Spleen (tissue), 13 donors: ENCODE measurements at places on chromosomes 12 and 14. TPM values are rescaled to one million over a fixed set of nuclear protein-coding genes. Genes with fewer than 3 reads are reported as not detected.

Gene RTN1
- 65.4 TPM for total RNA-seq

Gene GPR84
- total RNA-seq, result 5.1 TPM

Gene C12orf75
- 16.2 TPM for total RNA-seq

DNA sequence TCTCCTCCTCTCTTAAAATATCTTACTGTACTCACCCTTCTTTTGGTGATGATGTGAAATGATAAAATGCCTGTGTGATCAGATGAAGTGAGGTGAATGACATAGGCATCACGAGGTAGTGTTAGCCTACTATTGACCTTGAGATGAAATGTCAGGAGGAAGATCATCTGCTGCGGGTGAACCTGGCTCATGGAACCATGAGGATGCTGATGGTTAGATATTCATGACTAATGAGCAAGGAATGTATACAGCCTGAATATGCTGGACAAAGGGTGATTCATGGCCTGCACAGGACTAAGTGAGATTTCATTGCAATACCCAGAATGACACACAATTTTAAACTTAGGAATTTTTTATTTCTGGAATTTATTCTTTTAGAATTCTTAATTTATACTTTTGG, 89.6 kb downstream of the DAAM1 start:
- H3K27ac ChIP-seq, result no peak overlapping the region
- H3K4me1 ChIP-seq, result peaks cover 6% of the 10 kb centered on the region
- no peak for DNase-seq
- no peak overlapping the region for H3K4me3 ChIP-seq
- no peaks in the 10 kb centered on the region for H3K36me3 ChIP-seq

Gene SLC7A8
- total RNA-seq, result 32.7 TPM

Gene OR10P1
- total RNA-seq, result not detected

Gene CLEC2D
- 98.0 TPM for total RNA-seq

DNA sequence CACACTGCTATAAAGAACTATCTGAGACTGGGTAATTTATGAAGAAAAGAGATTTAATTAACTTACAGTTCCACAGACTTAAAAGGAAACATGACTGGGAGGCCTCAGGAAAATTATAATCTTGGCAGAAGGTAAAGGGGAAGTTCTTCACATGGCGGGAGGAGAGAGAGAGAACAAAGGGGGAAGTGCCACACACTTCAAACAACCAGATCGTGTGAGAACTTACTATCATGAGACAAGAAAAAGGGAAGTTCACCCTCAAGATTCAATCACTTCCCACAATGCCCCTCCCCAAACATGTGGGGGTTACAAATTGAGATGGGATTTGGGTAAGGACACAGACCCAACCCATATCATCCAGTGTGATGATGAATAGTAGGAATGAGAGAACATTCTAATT, 366.5 kb downstream of the LRFN5 start:
- no peak for DNase-seq
- H3K4me1 ChIP-seq, result no peaks in the 10 kb centered on the region
- no peak overlapping the region for H3K4me3 ChIP-seq
- no peaks in the 10 kb centered on the region for H3K36me3 ChIP-seq
- no peaks in the 10 kb centered on the region for H3K27me3 ChIP-seq
- H3K27ac ChIP-seq, result no peak overlapping the region

Gene VSIG10
- total RNA-seq, result 11.8 TPM

DNA sequence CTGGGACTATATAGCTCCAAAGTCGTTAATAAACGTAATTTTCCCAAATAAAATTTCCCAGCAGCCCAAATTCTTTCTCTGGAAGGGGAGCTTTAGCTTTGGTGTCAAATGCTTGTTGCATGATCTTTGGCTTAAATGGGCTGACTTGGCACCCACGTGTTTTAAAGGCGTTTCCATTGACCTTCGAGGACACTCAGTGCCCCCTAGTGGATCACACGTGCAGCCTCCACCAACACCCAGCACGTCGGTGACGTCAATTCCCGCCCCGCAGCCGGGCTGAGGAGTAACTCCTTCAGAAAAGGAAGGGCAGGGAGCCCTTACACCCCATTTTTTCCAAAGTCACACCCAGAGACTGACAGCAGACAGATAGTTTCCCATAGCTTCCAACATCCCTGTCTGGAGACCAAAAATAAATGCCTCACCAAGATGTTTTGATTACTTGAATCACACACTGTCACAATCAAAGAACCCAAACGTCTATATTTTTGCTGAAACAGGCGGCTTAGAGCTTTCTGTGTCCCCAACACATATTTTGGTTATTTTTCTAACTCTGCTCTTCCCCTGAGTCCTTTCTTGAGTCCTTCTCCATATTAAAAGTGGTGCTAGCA, 707.9 kb downstream of the AACS start:
- no peak overlapping the region for H3K27ac ChIP-seq
- no peaks in the 10 kb centered on the region for H3K4me1 ChIP-seq
- no peaks in the 10 kb centered on the region for H3K36me3 ChIP-seq
- H3K27me3 ChIP-seq, result no peaks in the 10 kb centered on the region
- H3K4me3 ChIP-seq, result no peak overlapping the region
- DNase-seq, result no peak

GRCh38 chr12:230925-231671, 17.1 kb upstream of the SLC6A12 start:
- no peaks in the 10 kb centered on the region for H3K36me3 ChIP-seq
- no peaks in the 10 kb centered on the region for H3K27me3 ChIP-seq
- H3K4me1 ChIP-seq, result no peaks in the 10 kb centered on the region
- no peak overlapping the region for H3K27ac ChIP-seq

- H3K4me3 ChIP-seq, result no peak overlapping the region
- H3K27me3 ChIP-seq, result no peaks in the 10 kb centered on the region
- H3K4me1 ChIP-seq, result no peaks in the 10 kb centered on the region
- DNase-seq, result no peak
- peaks cover 40% of the 10 kb centered on the region for H3K36me3 ChIP-seq
Measured at GRCh38 chr14:94376976-94377865, 11.2 kb downstream of the SERPINA1 start.

DNA sequence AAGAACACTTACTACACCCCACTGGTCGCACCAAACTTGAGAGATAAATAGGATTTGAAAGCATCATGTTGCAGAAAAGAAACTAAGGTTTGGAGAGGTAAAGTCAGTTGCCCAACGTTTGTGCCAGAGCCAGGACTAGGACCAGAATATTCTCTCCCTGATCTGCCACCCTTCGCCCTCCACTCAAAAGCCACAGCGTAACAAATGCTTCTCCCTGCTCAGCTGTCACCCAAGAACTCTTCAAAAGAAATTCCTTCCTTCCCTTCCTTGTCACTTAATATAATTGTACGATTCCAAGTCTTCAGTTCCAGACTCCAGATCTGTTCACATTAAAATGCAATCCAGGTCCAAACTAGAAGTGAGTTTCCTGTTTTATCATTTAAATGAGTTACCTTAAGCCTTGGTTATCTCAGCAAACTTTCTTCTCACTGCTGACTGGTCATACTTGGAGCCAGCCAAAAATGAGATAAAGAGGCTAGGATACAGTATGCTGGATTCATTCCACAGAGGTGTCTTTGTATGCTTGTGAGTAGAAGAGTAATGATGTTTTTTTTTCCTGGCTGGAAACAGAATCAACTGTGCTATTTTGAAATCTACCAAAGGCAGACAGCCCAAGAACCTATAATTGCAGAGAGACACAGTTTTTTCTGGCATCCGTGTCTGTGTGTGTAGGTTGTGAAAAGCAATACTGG, 12.8 kb upstream of the PPFIBP1 start:
- H3K4me1 ChIP-seq, result no peaks in the 10 kb centered on the region
- DNase-seq, result no peak
- no peaks in the 10 kb centered on the region for H3K36me3 ChIP-seq

DNA sequence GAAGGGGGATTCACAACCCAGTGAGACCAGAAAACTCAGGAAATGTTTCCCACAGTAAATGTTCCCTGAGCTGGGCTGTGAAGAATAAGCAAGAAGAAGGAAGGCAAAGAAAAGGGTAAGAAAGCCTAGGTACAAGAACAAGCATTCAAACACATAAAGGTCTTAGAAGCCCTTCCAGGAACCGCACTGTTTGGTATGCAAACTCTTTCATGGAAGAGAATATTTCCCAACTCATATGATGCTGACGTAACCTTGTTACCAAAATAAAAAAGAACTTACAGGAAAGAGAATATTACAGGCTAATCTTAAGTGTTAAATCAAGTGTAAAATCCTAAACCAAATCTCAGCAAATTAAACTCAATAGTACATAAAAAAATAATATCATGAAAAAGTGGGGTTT, 23.6 kb downstream of the MED6 start:
- no peaks in the 10 kb centered on the region for H3K27me3 ChIP-seq
- H3K27ac ChIP-seq, result no peak overlapping the region
- no peak overlapping the region for H3K4me3 ChIP-seq
- no peaks in the 10 kb centered on the region for H3K4me1 ChIP-seq

GRCh38 chr12:50708631-50709030, 55.3 kb upstream of the ATF1 start:
- no peak for DNase-seq
- H3K27ac ChIP-seq, result no peak overlapping the region
- peaks cover 100% of the 10 kb centered on the region for H3K36me3 ChIP-seq
- no peaks in the 10 kb centered on the region for H3K4me1 ChIP-seq
- H3K4me3 ChIP-seq, result no peak overlapping the region

DNA sequence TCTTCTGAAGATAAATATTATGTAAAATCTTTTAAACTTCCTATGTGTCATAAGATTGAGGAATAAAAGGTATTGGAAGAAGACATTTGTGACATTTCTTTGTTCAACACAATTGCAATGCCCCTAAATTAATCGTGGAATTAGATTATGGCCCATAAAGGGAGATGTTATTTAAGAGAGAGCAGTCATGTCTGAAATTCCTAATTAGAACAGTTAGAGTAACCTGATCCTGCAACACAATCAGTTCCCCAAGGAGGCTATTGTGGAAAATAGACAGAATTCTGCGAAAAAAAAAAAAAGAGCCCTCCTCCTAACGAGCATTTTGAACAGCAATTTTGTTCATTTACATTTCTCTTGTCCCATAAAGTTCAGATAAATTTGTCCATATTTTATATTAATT, 339.5 kb downstream of the PAWR start:
- H3K36me3 ChIP-seq, result no peaks in the 10 kb centered on the region
- no peak overlapping the region for H3K27ac ChIP-seq

DNA sequence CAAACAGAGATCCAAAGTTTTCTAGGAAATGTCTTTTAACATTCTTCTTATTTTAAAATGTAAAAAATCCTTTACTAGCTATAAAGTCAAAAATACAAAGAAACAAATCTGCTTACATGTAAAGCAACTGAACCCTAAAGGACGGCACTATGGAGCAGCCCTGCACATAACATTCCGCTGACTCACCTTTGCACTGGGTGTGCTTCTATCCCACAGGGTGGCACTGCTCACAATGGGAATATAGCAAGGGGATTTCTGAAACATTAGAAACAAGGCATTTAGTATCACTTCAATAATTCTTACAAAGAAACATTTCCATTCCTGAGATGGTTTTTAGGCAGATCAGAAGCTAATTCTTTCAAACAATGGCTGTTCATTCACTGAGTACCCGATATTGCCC, 94.3 kb downstream of the C12orf42 start:
- no peaks in the 10 kb centered on the region for H3K27me3 ChIP-seq
- no peak overlapping the region for H3K4me3 ChIP-seq
- DNase-seq, result no peak

DNA sequence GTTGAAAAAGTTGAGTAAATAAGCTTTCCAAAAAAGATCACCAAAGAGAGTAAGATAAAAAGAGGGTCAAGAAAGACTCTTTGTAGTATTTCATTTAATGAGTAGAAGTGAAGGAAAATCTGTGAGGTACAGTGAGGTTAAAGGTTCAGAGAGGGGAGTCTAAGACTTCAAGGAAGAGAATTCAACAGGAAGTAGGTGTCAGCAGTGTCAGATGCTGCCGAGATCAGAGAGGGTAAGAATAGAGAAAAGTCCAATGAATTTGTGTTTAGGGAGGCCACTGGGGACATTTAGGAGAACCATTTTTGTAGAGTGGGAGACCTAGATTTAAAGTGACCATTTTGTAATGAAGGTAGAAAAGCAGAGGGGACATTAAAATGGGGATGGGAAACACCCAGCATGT, 71.6 kb upstream of the KRAS start:
- peaks cover 16% of the 10 kb centered on the region for H3K4me1 ChIP-seq
- no peak for DNase-seq
- H3K4me3 ChIP-seq, result no peak overlapping the region
- H3K36me3 ChIP-seq, result no peaks in the 10 kb centered on the region
- no peaks in the 10 kb centered on the region for H3K27me3 ChIP-seq
- H3K27ac ChIP-seq, result no peak overlapping the region

GRCh38 chr14:63759456-63759855, 31.6 kb upstream of the SGPP1 start:
- H3K27me3 ChIP-seq, result no peaks in the 10 kb centered on the region
- H3K36me3 ChIP-seq, result no peaks in the 10 kb centered on the region
- peak overlapping the region; percentile 67 for H3K27ac ChIP-seq
- H3K4me3 ChIP-seq, result no peak overlapping the region
- DNase-seq, result no peak
- no peaks in the 10 kb centered on the region for H3K4me1 ChIP-seq
